ENCODE measurements at places on chromosomes 7 and 10.

GRCh38 chr10:119281581-119282071 is 74.3 kb downstream of the GRK5 start:
- no peak for DNase-seq

DNA sequence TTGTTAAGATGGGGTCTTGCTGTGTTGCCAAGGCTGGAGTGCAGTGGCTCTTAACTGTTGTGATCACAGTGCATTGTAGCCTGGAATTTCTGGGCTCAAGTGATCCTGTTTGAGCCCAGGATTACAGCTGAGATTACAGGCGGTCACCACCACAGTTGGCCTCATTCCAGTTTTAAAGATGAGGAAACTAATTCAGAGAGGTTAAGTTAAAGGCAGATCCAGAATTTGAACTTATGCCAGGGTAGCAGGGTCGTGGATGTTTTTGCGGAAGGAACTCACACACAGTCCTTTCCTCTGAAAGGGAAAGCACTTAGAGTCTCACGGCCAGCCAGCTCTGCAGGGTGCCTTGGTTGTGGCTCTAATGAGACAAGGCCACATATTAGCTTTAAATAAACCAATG is 84.7 kb downstream of the MMRN2 start:
- no peak for DNase-seq

GRCh38 chr7:28269700-28270361 is 89.2 kb upstream of the JAZF1 start:
- no peak for DNase-seq

DNA sequence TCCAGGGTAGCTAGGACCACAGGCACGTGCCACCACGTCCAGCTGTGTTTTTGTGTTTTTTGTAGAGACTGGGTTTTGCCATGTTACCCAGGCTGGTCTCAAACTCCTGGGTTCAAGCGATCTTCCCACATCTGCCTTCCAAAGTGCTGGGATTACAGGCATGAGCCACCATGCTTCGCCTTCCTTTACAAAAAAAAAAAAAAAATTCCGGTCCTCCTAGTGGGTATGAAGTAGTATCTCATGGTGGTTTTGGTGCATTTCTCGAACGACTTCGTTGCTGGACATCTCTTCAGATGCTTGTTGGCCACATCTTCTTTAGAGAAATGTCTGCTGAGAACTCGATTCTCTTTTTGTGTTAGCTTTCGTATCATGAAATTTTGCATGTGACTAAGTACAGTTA is 3.9 kb downstream of the PROSER2 start:
- DNase-seq = no peak

Data from NCI-H1694 (cell line).